Kidney (tissue), 22 donors: ENCODE measurements at places on chromosomes 4 and X.

DNA sequence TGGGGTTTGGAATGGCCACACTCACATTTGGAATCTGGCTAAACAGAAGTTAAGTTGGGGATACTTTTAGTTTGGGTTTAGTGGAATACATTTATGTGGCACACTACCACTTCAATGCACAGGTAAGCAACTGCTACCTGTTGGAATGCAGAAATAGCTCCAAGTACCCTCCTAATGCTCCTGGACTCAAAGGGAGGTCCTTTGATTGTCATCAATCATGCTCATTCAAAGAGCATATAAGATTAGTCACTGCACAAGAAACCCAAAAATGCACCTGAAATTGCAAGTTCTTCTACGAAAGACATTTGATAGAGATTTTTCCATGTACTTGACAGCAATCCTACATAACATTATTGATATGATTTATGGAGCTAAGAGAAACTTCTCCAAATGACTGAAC is 247.7 kb downstream of the ANKRD50 start:
- DNase-seq, result no peak

GRCh38 chr4:176735300-176735699 is 57.4 kb downstream of the VEGFC start:
- DNase-seq, result no peak

DNA sequence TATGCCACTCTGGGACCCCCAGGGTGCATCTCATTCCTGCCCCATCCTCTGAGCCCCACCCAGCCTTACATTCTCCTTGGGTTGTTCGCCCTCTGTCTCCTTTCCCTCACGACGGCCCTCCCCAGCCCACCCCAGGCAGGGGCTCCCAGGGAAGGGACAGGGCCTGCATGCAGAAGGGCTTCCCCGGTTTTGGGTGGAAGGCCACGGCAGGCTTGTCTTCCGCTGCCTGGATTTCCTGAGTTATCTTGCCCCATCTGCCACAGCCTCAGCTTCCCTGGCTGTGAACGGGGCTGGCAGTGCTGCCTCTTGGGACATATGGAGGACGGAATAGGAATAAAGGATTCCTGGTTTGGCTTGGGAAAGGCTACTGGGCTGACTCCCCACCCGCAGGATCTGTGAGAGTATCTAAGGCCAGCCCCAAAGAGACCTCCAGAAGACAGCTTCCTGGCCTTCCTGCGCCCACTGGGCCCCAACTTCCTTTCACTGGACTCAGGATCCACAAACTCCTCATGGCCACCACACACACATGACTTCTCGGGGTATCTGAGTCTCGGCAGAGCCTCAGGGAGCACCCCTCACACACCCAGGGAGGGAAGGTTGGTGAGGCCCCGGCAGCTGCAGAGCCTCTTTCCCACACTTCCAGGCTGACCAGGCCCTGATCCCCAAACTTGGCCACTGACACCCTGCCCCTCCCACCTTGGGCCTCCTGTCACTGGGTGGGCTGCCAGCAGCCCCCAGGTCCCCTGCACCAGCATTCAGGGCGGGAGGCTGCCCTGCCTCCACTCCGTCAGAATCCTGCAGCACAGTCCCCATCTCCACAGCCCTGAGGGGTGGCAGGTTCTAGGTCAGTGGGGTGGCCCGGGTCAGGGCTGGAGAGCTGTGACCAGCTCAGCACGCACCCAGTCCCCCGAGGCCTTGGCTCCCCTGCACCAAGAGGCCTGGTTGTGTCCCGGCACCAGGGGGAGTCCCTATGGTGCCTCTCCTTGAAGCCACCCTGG is 3.5 kb upstream of the MXD4 start:
- no peak for DNase-seq

DNA sequence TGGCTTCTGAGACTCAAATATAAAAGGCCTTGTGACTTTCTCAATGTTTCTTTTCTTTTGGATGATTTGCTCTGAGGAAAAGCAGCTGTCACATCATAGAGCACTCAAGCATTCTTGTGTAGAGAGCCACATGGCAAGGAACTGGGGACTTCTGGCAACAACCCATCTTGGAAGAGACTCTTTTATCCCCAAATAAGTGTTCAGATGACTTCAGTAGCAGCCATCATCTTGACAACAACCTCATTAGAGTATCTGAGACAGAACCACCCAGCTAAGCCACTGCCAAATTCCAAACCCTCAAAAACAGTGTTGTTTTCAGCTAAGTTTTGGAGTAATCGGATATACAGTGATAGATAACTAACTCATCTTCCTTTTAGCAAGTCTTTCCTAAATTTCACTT is 1431.7 kb upstream of the IGFBP7 start:
- DNase-seq, result no peak

GRCh38 chr4:74260036-74260435 is 48.2 kb upstream of the EPGN start:
- no peak for DNase-seq

DNA sequence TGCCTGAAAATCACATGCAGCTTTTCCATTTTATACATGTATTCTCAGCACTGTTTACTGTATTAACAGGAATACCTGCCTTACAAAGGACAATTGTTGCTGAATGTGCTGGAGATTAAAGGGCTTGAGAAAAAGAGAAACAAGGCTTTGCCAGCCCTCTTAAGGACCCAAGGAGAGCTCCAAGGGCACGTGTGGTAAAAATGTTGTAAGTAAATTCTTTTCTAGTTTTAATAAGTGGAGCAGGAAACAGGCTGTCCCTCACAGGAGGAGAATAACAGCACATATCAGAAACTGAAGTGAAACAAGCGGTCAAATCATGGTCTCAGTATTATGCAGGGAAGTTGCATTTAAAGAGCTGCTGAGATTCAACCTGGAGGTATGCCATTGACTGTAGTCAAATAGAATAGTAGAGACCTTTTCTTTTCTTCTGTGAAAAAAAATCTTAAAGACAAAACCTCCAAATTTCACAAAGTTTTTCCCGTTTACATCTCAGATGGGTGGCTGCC is 18.5 kb downstream of the IGFBP7 start:
- DNase-seq, result no peak

DNA sequence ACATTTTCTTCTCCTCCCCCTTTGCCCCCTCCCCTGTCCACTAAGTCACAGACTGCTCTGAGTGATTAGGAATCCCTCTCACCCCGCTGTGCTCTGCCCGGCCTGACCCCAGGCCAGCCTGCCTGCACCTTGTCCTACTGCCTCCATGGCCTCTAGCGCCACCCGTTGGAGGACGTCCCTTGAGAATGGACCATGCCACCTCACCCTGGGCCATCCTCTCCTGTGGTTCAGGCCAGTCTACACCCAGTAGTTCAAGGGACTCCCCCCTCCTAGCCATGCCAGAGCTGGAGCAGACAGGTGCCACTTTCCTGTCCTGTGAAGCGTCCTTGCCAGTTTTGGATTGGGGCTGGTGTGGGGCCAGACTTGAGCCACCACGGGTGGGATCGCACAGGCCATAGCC is 9.7 kb upstream of the IRAK1 start:
- no peak for DNase-seq

- no peak for DNase-seq
These were observed 206.0 kb downstream of the BCOR start for GRCh38 chrX:39891781-39892180.

- DNase-seq, result no peak
These were observed 16.7 kb downstream of the MGST2 start for GRCh38 chr4:139682309-139682708.

DNA sequence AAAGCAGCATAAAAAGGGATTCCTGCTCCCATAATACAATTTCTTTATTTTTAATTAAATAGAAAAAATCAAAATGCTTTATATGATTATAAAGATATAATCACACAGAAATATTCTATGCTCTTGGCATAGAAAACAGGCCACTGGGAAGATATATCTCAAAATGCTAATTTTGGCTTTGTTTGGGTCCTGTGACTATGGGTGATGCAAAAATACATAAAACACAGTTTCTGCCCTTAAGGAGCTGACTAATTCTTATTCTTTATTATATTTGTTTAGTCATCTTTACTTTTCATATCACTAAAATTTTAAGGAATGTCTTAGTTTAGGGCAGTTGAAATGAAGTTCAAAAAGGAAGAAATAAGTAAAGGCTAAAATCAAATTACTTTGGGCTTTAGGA is 7.0 kb upstream of the BMP3 start:
- no peak for DNase-seq

- no peak for DNase-seq
These were observed 787.5 kb downstream of the FSTL5 start for GRCh38 chr4:161376275-161376674.

DNA sequence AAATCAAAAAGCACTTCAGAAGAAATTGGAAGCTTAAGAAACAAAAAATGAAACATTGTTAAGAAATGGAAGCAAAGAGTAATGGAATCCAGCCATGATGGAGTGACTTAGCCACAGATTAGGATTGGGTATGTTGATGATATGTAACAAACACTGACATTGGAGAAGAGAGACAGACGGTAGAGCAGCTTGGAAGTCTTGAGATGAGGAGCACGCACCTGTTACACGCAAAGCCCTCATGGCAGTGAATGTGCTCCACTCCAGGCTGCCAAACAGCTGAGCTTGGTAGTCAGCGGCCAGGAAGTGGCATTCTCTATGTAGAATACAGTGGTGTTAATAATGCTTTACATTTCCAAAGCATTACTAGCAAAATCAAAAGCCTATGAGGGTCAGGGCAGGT is 56.9 kb upstream of the GPRIN3 start:
- no peak for DNase-seq

DNA sequence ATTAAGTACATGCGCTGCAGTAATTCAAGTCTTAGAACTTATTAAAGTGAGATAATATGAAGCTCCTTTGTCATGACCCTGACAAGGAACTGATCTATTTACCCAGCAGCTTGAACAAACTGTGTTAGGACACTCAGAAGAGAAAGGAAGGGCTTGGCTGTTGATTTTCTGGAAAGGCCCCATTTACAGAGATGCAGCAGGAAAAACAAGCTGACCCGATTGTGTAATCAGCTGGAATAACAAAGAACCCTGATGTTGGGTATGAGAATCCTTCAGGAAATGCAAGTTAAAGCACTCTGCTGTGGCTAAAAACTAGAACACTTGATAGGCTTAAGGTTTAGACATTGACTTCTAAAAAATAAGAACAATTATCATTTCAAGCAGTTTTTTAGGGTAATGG is 64.8 kb downstream of the TBC1D9 start:
- no peak for DNase-seq

DNA sequence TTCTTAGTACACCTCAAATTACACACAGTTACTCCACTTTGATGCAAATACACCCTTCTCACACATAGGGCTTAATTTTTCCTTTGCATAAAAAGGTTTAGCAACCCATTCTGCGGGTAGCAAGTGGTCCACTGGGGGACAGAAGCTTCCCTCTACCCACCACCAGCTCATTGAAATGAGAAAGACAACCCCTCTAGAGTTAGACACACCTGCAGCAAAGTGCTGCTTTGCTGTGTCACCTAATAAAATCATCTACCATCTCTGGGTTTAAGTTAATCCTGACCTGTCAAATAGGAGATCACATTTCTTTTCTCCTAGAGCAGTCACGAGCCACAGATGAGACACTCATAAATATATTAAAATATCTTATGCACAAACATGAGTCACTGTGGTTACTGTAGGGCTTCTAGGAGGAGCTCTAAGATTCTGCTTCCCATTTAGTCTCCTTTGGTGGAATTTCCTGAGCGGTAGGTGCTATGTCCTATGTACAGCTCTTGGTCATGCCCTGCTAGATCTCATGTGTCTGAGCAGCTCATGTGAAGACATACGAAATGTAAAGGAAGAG is 11.9 kb downstream of the BMX start:
- DNase-seq, result no peak

GRCh38 chr4:187477224-187477623 is 518.3 kb upstream of the ZFP42 start:
- DNase-seq, result no peak

GRCh38 chr4:110654254-110654635 is 31.4 kb upstream of the PITX2 start:
- DNase-seq, result no peak

DNA sequence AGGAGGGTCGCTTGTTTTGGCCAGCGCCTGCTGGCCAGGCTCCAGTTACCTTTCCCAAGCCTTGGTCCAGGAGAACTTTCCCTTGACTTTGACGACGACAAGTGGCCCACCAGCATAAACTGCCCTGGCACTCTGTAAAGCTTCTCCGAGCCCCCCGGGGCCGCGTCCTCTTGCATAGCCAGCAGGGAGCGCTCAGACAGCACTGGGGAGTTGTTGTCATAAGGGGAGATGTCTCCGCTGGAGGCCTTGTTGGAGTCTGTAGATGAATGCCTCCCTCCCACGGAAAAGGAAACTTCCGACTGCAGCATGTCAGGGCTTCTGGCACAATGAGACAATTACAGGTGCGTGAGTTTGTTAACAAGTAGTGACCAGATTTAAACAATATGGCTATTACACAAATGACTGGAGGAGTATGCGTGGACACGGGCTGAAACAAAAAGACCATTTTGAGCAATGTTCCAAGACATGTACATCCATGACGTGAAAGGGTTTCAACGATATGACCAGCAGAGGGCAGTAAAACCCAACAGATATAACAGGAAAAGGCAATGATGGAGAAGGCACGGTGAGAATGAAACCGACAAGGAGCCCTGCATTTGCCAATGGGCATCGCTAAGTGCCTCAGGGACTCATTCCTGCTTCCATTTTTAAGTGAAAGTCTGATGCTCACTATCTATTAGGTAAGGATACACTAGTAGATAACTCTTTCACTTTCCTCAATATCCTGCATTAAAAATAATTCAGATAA is 33.0 kb downstream of the HCCS start:
- no peak for DNase-seq

DNA sequence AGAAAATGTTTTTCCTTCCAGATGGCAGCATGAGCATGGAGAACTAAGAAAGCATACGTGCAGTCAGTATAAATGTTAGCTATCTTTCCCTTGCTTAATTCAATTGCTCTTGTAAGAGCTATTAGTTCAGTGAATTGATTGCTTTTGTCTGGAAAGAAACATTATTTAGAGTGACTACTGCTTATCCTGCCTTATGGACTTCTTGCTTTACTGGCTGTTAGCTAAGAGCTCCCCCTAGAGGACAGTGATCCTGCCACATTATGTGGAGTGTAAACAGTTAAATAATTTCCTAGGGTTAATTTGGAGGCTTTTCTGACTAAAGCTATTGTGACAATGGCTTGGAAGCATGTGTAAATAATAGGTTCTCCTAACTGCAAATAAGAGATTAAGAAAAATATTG is 1402.4 kb downstream of the FAM133A start:
- DNase-seq, result no peak

- no peak for DNase-seq
These were observed 6.3 kb downstream of the AWAT1 start for GRCh38 chrX:70240751-70241150.
